ENCODE measurements at places on chromosomes 12 and 14. TPM values are rescaled to one million over a fixed set of nuclear protein-coding genes. Genes with fewer than 3 reads are reported as not detected.

DNA sequence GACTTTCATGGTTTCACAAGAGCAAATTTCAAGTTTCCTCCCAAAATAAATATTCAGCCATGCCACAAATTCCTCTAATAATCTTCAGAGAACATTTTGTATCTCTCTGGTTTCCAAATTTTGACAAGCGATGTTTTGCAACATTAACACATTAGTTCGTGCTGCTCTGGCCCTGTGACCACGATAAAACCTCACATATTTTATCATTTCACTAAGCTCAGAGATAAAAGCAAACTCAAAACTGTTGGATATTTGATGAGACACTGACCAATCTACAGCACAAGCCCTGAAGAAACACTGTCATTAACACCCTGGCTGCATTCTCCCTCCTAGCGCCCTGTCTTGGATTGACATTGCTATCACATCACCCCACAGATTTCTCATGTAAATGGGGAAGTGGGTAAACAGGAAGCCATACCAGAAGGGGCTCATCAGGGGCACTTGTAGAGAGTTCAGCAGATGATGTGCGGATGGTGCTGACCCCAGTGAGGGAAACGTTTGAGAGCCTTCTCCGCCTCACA lies 264.3 kb downstream of the PRKD1 start:
- DNase-seq: no peak

DNA sequence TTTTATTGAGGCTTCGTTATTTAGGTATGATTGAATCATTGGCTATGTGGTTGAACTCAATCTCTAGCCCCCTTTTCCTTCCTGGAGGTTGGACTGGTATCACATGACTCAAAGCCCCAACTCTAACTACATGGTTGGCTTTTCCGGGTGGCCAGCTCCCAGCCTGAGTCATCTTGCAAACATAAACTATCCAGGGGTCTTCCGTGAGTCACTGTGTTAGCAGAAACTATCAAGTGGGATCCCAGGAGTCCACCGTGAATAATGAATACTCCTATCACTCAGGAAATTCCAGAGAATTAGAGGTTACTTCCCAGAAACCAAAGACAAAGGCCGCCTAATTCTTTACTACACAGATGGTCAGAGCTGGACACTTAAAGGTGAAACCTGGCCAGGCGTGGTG lies 19.7 kb upstream of the PLEKHD1 start:
- DNase-seq: peak; percentile 66

DNA sequence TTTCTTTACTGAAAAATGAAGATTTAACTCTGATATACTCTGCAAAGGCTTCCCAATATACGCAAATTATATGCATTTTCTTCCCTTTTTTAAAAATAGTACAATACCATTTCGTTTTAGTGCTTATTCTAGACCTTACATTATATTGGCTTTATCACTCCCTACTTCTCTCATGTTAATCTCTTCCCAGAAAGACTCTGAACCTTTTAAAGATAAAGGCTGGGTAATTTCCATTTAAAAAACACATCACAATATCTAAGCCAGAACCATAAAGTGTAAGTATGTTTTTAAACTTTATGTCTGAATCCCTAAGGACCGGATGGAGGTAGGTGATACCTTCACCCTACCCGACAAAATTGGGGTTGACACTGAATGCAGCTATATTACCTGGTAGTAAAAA lies 320.8 kb downstream of the DIO2 start:
- no peak for DNase-seq

GRCh38 chr12:57003395-57003794 lies 3.0 kb downstream of the ZBTB39 start:
- no peak for DNase-seq

DNA sequence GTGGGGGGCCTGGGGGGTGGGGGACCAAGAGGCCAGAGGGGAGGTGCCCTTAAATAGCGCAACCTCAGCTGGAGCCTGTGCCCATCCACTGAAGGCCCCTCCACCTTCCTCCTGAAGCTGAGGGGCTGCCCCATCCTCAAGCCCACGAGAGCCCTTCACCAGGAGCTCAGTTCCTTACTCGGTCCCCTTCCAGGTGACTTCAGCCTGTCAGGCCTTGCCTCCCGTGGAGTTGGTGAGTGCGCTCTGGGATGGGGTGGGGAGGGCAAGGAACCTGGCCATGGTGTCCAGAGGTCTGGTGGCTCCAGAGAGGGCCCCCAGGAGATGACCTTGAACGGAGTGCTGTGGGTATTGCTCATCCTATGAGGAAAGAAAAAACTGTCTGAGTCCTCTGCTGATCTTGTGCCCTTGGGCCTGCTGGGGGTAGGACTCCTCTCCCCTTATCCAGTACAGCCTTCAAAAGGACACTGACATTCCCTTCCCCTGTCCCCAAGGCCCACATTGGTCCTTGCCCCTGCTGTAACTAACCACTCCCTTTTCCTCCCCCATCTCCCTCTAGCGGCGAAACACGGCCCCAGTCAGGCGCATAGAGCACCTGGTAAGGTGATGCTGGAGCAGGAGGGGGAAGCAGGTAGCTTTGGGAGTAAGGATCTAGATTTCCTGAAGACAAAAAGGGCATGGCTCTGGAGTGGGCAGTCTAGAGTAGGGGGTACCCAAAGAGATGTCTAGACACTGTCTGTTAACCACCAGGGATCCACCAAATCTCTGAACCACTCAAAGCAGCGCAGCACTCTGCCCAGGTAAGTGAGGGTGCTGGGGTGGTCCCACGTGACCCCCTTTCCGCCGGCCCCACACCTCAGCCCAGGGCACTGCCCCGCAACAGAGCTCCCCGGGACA lies 3.6 kb downstream of the TNS2 start:
- no peak for DNase-seq

GRCh38 chr12:98719515-98720504 lies 74.7 kb downstream of the APAF1 start:
- no peak for DNase-seq

GRCh38 chr14:26339381-26339780 lies 258.5 kb downstream of the NOVA1 start:
- no peak for DNase-seq

- peak; percentile 92 for DNase-seq
These were observed 32.5 kb downstream of the WBP11 start for GRCh38 chr12:14770496-14771461.

- DNase-seq: no peak
These were observed 5.7 kb upstream of the SLCO1A2 start for GRCh38 chr12:21340403-21340802.

DNA sequence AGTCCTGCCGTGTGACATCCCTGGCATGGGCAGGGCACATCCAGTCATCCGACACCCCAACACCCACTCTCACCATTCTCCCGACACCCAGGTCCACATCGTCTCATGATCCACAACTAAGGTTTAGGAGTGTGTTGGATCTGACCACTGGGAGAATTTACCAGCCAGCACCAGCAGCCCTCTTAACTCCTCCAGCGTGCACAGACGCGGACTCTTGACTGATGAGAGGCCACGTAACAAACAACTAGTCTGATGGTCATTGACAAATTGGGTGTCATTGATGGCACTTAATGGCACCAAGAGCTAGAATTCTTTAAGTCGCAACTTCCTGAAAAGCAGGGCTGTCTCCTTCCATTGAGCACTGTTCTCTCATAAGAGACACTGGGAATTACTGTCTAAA lies 203.0 kb upstream of the SFSWAP start:
- DNase-seq: no peak

- DNase-seq: no peak
These were observed 285.8 kb upstream of the G2E3 start for GRCh38 chr14:30272848-30273832.

DNA sequence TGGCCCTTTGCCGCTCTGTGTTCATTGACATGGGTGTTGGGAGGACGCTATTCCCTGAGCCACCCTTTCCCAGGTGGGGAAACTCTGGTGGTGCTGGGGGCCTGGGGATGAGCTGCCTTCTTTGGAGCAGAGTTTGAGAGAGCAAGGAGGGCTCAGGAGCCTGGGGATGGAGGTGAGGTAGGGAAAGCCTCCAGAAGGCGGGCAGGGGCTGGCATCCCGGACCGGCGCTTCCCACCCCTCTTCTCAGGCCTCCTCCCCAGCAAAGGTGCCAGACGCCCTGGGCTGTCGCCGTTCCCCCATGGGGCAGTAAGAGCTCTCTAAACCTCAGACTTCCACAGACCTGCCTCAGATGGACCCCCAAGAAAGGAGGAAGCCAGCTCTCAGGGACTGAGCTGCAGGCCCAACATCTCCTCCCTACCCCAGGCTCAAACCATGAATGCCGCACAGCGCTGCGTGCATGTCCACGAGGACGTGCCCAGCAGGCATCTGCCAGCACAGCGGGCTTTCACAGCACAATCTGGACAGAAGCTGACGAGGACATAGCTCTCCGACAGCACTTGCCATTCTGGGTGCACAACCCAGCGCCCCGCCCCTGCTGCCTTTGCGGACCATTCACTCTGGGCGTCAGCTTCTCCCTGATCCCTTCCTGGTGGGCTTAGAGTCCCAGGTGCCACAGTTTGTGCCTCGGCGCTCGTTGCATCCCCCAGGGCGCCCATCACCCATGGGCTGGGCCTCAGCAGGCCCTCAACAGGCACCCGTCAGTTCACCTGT lies 14.9 kb upstream of the TTC7B start:
- DNase-seq: no peak

- DNase-seq: peak; percentile 76
These were observed 187.8 kb upstream of the AMIGO2 start for GRCh38 chr12:47267571-47267970.

- DNase-seq: peak; percentile 41
These were observed 825 bp upstream of the CCDC85C start for GRCh38 chr14:99604766-99605298.

GRCh38 chr12:59077575-59078426 lies 157.5 kb upstream of the LRIG3 start:
- DNase-seq: no peak

GRCh38 chr12:61009192-61009591 lies 1251.0 kb upstream of the USP15 start:
- no peak for DNase-seq

DNA sequence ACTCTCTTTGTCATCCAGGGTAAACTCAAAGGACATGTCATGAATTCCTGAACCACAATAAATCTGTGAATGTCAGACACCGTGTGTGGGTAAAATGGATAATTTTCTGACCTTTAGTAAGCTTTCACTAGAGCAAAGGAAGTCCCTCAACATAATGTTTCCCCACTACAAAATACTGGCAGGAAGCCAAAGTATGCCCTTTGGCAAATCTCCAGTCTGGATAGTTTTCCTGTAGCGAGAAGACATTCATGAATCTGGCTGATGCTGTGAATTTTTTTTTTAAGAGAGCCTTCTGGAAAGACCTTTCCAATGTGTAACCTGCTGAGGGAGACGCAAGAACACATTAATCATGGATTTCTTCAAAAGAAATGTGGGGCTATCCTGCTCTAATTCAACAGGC lies 389.6 kb upstream of the DDHD1 start:
- DNase-seq: peak; percentile 38

Gene DUSP6
- 39.8 TPM for total RNA-seq

Gene CLEC6A
- not detected for total RNA-seq

Gene TESPA1
- under 0.01 TPM for total RNA-seq

Gene SVOP
- under 0.01 TPM for total RNA-seq

Gene OAS3
- 23.9 TPM for total RNA-seq

Gene SDR9C7
- total RNA-seq: not detected

Gene SMIM41
- total RNA-seq: not detected

Gene TAS2R46
- not detected for total RNA-seq

Gene PLEKHA5
- 30.5 TPM for total RNA-seq

Measured in RPMI7951 (cell line).